CD4-positive, alpha-beta memory T cell (primary cell): ENCODE measurements at places on chromosomes 1 and 21. TPM values are rescaled to one million over a fixed set of nuclear protein-coding genes. Genes with fewer than 3 reads are reported as not detected.
A peak's percentile ranks its signal among the peaks of the same experiment; 100 is the strongest.

The DDR2 gene
- total RNA-seq, result 0.53 TPM

DNA sequence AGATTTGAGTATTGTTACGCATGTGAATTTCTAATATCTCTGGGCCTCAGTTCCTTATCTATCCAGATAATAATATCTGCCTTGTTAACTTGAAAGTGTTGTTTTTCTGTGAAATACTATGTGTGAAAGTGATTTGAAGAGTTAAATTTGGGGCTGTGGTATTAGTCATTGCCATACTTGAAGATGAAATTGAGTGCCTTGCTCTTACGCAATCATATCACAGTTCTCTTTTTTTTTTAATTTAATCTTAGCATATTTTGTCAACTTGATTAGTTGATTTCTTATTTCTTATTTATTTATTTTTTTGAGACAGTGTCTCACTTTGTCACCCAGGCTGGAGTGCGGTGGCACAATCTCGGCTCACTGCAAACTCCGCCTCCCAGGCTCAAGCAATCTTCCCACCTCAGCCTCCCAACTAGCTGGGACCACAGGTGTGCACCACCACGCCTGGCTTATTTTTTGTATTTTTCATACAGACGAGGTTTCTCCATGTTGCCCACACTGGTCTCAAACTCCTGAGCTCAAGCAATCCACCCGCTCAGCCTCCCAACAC is 31.0 kb downstream of the AGO4 start:
- no peak overlapping the region for H3K27ac ChIP-seq
- DNase-seq, result no peak
- H3K4me3 ChIP-seq, result no peak overlapping the region
- H3K4me1 ChIP-seq, result no peaks in the 10 kb centered on the region

DNA sequence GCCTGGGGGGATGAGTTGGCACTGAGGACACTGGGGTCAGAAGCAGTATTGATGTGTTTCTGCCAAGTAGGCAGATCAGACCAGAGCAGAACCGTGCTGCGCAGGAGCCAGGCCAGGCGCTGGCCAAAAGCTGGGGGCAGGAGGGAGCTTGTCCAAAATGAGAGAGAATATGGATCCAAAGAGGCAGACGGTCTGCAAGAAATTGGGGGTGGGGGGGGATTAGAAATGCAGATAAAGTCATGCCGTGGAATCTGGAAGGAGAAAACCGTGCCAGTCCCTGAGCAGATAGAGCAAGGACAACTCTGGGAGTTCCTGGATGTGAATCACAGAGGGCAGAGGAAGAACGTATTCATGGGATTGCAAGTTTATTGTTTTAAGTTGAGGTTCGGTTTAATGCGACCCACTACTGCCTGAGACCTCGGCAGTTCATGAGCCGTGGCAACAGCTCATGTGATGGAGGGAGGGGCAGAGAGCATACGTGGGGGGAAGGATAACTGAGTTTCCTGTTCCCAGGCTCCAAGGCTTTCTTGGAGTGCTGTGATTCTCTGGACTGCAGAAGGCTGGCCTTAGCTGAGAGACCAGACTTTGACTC is 224.0 kb downstream of the FGGY start:
- H3K4me1 ChIP-seq, result no peaks in the 10 kb centered on the region
- DNase-seq, result no peak
- no peak overlapping the region for H3K27ac ChIP-seq

The CRYBG2 gene
- 6.7 TPM for total RNA-seq

DNA sequence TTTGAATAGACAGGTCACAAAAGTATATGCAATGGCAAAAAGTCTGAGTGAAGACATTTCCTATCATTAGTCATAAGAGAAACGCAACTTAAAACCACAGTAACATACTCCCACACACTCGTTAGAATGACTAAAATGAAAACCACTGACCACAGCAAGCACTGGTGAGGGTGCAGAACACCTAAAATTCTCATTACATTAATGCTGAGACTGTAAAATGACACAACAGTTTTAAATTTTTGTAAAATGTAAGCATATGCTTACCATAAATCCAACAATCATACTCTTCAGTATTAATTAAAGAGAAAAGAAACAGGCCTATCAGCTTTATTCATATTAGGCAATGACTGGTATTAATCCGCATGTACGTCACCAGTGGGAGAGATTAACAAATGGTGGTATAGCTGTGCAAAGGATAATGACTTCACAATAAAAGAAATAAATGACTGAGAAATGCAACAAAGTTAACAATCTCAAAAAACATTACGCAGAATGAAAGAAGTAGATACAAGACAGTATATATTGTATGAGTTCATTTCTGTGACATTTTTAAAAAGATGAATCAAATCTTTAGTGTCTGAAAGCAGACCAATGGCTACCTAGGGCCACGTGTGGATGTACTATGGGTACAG is 253.5 kb downstream of the AKT3 start:
- H3K27ac ChIP-seq, result peak overlapping the region; percentile 1
- peak; percentile 33 for DNase-seq
- no peaks in the 10 kb centered on the region for H3K36me3 ChIP-seq
- H3K27me3 ChIP-seq, result no peaks in the 10 kb centered on the region
- H3K4me3 ChIP-seq, result no peak overlapping the region
- peaks cover 41% of the 10 kb centered on the region for H3K4me1 ChIP-seq

- H3K27ac ChIP-seq, result no peak overlapping the region
- no peaks in the 10 kb centered on the region for H3K36me3 ChIP-seq
- H3K4me1 ChIP-seq, result no peaks in the 10 kb centered on the region
- no peaks in the 10 kb centered on the region for H3K27me3 ChIP-seq
- no peak overlapping the region for H3K4me3 ChIP-seq
- DNase-seq, result no peak
Observed at GRCh38 chr1:4612991-4613390, 41.4 kb upstream of the AJAP1 start.

DNA sequence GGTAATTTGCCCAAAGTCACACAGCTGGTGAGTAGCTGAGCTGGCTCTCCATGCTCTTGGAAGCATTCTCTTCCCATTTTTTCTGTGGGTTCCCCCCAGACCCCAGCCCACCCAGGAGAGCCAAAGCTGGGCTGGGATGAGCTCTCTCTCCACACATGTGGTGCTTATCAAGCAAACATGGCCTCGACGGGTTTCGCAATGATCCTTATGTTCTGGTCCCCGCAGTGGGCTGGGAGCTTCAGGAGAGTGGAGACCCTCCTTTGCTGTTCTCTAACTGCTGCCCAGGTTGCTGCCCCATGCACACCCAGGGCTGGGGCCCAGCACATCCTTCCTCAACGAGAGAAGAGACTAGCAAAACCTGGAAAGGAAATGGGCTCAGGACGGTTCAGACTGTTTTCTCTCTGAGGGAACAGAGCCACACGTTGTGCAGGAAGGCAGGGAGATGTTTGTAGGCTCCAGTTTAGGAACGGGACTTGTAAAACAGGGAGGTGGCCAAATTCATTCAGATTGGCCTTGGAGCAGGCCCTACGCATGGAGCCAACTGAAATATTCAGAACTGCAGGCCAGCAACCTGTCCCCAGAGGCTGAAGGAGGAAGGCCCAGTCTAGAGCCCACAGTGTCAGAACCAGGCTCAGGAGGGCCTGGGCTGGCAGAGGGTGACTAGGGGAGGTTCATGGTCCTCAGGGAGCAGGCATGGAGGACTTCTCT is 27.2 kb upstream of the CSF1 start:
- H3K4me1 ChIP-seq, result no peaks in the 10 kb centered on the region
- no peaks in the 10 kb centered on the region for H3K27me3 ChIP-seq
- no peaks in the 10 kb centered on the region for H3K36me3 ChIP-seq
- no peak overlapping the region for H3K4me3 ChIP-seq
- no peak for DNase-seq
- no peak overlapping the region for H3K27ac ChIP-seq

The TMOD4 gene
- 6.4 TPM for total RNA-seq

- DNase-seq, result no peak
- no peaks in the 10 kb centered on the region for H3K4me1 ChIP-seq
- H3K27me3 ChIP-seq, result no peaks in the 10 kb centered on the region
- H3K27ac ChIP-seq, result no peak overlapping the region
- no peaks in the 10 kb centered on the region for H3K36me3 ChIP-seq
- H3K4me3 ChIP-seq, result no peak overlapping the region
Observed at GRCh38 chr1:67484492-67484891, 54.3 kb upstream of the SERBP1 start.

The DCDC2B gene
- not detected for total RNA-seq

DNA sequence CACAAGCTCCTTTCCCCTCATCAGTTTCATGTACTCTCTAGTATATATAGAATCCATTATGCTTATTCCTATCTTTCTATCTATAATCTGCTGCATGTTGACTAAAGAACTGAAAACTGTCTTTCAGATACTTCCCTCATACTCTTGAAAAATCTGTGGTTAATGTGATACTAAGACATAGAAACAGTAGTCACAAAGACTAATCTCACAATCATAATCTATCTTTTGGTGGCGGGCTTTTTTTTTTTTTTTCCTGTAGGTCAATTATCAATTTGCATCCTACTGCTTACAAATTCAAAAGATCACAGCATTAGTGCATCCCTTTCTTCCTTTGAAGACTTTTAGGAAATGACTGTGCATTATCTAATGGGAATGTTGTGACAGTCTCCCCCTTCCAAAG is 4.7 kb downstream of the UBR4 start:
- DNase-seq, result no peak
- peaks cover 63% of the 10 kb centered on the region for H3K4me1 ChIP-seq
- H3K27ac ChIP-seq, result no peak overlapping the region
- H3K36me3 ChIP-seq, result peaks cover 6% of the 10 kb centered on the region

DNA sequence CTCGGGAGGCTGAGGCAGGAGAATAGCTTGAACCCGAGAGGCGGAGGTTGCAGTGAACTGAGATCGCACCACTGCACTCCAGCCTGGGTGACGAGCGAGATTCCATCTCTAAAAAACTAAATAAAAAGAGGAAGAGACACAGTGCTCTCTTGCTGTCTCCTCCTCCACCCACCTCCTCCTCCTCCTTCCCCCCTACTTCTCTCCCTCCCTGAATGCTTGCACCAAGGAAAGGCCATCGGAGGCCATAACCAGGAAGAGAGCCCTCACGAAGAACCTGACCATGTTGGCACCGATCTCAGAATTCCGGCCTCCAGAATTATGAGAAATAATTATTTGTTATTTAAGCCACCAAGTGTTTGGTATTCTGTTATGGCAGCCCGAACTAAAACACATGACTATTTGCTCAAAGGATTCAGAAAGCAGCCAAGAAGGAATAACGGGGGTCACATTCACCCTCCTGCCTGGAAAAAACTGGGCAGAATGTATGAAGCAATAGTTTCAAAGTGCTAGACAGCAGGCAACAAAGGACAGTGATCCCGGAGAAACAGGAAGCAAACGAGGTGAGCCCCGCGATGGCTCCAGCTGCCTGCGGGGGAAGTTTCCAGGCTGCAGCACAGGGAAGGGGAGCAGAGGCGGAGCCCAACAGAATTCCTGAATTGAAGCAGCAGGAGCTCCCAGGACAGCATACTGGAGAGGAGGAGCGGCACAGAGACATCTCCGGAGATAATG is 35.8 kb downstream of the LDLRAD1 start:
- H3K4me1 ChIP-seq, result peaks cover 8% of the 10 kb centered on the region
- DNase-seq, result no peak
- no peak overlapping the region for H3K27ac ChIP-seq
- no peaks in the 10 kb centered on the region for H3K27me3 ChIP-seq

The HTR6 gene
- total RNA-seq, result 0.44 TPM

DNA sequence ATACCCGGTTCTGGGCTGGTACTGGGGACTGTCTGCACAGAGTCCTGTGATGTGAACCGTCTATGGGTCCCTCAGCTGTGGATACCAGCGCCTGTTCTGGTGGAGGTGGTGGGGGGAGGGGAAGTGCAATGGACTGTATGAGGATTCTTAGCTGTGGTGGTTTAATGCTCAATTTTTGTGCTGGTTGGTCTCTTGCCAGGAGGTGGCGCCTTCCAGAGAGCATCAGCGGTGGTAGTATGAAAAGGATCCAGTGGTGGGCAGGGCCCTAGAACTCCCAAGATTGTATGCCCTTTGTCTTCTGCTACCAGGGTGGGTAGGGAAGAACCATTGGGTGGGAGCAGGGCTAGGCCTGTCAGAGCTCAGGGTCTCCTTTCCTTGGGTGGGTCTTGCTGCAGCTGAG is 89.4 kb upstream of the B3GALT2 start:
- no peaks in the 10 kb centered on the region for H3K4me1 ChIP-seq
- no peak overlapping the region for H3K4me3 ChIP-seq
- no peak overlapping the region for H3K27ac ChIP-seq

GRCh38 chr1:28021064-28021463 is 61.3 kb downstream of the XKR8 start:
- H3K4me1 ChIP-seq, result no peaks in the 10 kb centered on the region
- no peaks in the 10 kb centered on the region for H3K36me3 ChIP-seq
- no peaks in the 10 kb centered on the region for H3K27me3 ChIP-seq
- no peak overlapping the region for H3K27ac ChIP-seq
- no peak overlapping the region for H3K4me3 ChIP-seq

- H3K27ac ChIP-seq, result peak overlapping the region; percentile 77
- peaks cover 34% of the 10 kb centered on the region for H3K4me1 ChIP-seq
- peaks cover 13% of the 10 kb centered on the region for H3K36me3 ChIP-seq
Observed at GRCh38 chr1:26110731-26111529, 694 bp upstream of the PDIK1L start.

The SLFNL1 gene
- 1.6 TPM for total RNA-seq

GRCh38 chr21:20814090-20814489 is 184.1 kb upstream of the NCAM2 start:
- H3K27ac ChIP-seq, result no peak overlapping the region
- H3K4me1 ChIP-seq, result no peaks in the 10 kb centered on the region
- no peaks in the 10 kb centered on the region for H3K36me3 ChIP-seq
- no peak for DNase-seq

The LEFTY1 gene
- 0.75 TPM for total RNA-seq
